ENCODE measurements at places on chromosomes 6 and 20.

DNA sequence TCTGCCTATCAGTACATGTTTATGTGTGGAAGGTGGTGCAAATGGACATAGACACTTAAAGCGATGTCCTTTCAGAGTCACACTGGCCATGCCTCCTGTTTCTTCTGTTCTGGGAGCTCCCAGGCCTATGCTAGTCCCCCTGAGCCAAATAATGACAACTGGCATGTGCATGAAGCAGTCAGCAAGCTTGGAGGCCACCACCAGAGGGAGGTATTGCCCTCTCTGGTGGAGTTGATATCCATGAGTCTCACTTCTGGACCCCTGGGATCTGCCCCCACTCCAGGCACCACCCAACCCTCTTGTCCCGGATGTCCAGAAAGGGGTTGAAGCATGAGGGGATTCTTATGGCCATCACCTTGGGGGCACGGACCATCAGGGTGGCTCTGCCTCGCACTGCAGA lies 172.2 kb downstream of the AIG1 start:
- no peak for DNase-seq

GRCh38 chr20:50642288-50642803 lies 49.0 kb downstream of the RIPOR3 start:
- no peak for DNase-seq

DNA sequence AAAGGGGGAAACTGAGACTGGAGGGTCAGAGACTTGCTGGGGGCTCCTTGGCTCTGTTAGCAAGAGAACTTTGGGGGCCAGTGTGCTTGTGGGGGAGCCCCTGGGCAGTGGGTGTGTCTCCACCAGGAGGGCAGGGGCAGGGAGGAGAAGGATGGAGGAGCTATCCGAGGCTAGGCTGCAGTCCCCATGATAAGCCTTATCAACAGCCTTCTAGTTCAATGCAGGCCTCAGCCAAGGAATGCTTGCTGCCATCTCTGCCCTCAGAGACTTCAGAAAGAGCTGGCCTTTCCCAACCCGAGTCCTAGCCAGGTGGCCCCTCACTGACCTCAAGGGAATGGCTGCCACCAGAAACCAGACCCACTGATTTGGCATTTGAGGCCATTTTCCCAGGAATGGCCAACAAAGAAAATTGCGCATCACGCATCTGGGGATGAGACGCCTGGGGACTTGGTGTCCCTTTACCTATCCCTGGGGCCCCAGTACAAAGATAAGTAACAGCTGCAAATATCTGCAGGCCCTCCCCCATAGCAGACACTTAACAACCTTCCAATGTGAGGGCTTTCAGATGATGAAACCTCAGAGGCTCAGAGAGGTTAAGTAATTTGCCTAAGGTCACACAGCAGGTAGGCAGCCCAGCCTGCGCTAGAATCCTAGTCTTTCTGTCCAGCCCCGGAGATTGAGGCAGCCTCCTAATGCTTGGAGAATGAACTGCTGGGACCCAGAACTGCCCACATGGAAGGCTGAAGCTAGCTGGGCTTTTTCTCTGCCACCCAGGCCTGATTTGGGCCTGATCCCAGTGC lies 4.9 kb downstream of the TGM2 start:
- DNase-seq: no peak

DNA sequence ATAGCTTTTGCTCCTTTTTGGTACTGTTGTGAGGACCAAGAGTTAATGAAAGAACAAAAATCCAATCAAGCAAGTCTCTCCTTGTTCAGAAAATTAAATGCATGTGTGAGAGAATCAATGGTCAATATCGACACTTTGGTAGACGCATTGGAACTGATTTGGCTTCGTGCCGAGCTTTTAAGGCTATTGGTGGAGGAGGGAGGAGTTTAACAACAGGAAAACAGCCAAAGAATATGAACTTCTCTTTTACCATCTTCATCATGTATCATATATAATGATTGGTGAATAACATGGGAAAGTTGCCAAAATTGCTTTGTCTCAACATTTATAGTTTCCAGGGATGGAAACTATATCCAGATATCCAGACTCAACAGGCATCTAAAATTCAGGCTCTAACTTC lies 266.5 kb upstream of the CITED2 start:
- no peak for DNase-seq

DNA sequence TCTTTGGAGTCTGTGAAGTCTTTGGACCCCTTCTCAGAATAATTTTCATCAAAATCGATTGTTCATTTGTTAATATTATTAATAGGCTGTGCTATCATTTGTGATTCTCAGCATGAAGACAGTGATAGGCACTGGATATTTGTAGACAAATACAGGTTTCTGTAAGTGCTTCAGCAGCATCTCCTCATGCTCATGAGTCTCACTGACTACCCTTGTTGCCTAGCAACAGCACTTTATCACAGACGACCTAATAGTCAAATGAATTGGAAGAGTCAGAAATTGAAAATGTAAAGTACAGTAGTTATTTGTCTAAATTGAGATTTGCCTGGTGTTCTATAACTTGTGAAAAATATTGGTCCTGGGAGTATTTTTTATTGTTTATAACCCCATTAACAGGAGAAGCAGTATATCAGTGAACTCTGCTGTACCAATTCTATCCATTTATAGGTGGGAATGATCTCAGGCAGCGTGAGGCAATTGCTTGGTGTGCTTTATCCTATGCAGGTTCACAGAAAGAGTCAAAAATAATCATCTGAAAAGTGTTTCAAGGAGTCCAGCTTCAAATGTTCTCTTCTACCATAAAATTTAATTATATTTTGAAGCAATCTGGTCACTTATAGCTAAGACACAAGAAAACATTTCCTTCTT lies 684.6 kb downstream of the RFPL4B start:
- no peak for DNase-seq

GRCh38 chr6:43746613-43747102 lies 23.4 kb upstream of the VEGFA start:
- DNase-seq: no peak

GRCh38 chr6:43377710-43378229 lies 8.3 kb upstream of the ZNF318 start:
- no peak for DNase-seq

- no peak for DNase-seq
These were observed 87.8 kb upstream of the SIRPA start for GRCh38 chr20:1807394-1807793.

GRCh38 chr6:46011188-46012085 lies 4.2 kb downstream of the CLIC5 start:
- DNase-seq: peak; percentile 61

DNA sequence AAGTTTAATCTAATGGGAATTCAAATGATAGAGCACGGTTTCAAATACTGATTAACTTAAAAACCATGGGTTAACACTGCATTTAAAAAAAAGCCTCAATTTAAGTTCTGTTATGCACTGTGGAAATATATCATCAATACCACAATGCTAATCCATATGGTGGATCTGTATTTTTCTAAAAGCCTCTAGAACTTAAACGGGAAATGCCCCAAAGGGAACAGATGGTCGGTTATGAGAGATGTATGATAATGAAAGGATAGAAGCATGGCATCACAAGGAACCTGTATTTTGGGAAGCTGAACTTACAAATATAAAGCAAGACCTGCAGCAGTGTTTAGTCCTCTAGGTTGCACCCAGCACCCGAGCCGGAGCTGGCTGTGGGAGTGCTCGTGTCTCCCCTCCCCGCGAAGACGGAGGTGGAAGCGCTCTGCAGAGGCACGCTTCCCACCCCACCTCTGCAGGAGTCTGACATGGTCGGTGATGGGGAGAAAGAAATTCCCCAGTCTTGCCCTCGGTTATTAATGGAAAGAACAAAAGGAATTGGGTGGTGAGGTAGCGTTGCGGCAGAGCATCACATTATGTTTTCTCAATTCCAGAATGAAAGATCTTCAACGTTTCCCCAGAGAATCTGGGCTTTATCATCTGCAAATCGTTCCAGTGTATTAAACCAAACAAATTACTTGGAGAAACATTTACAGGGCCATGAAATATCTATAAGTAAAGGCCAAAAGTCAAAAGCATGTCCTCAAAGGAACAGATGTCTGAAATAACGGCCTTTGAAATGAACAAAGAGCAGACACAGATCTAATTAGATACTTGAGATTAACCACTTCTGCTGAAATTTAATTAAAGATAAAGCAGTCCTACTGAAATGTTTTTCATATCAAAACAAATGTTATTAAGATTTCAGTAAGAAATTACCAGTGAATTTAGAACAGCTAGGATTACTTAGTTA lies 103.1 kb upstream of the POPDC3 start:
- no peak for DNase-seq
